ENCODE measurements at places on chromosomes 11 and 22. TPM values are rescaled to one million over a fixed set of nuclear protein-coding genes. Genes with fewer than 3 reads are reported as not detected.

SLC7A4 gene
- total RNA-seq, result not detected

C11orf97 gene
- total RNA-seq, result not detected

UBXN1 gene
- total RNA-seq, result 113 TPM

GPHA2 gene
- total RNA-seq, result not detected

BTG4 gene
- total RNA-seq, result not detected

RAG2 gene
- total RNA-seq, result not detected

CCDC73 gene
- total RNA-seq, result not detected

MS4A15 gene
- total RNA-seq, result not detected

MS4A4E gene
- total RNA-seq, result not detected

RTN4R gene
- 1.2 TPM for total RNA-seq

SERPING1 gene
- not detected for total RNA-seq

PISD gene
- 58.0 TPM for total RNA-seq

EP300 gene
- total RNA-seq, result 66.7 TPM

DLAT gene
- total RNA-seq, result 41.3 TPM

TBX10 gene
- not detected for total RNA-seq

DNA sequence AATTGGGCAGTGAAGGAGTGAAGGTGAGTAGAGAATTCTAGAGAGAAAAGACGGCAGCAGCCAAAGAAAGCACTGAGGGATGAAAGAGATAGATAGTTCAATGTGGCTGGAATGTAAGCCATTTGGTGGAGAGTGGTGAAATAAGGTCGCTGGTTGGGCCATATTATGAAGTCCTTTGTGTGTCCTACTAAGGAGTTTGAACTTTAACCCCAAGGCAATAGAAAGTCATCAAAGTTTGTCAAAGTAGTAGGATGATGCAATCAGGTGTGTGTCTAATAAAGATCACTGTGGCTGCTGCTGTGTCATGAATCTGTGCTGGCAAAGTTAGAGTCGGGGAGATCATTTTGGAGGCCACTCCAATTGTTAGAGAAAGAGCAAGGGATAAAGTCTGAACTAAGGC lies 18.7 kb downstream of the RNF121 start:
- no peak overlapping the region for H3K4me3 ChIP-seq
- no peak for DNase-seq
- no peaks in the 10 kb centered on the region for H3K36me3 ChIP-seq
- peaks cover 64% of the 10 kb centered on the region for H3K4me1 ChIP-seq
- no peaks in the 10 kb centered on the region for H3K27me3 ChIP-seq

GRCh38 chr11:13445588-13445987 lies 17.4 kb downstream of the BTBD10 start:
- no peaks in the 10 kb centered on the region for H3K27me3 ChIP-seq
- H3K36me3 ChIP-seq, result no peaks in the 10 kb centered on the region
- no peak overlapping the region for H3K4me3 ChIP-seq
- H3K4me1 ChIP-seq, result peaks cover 48% of the 10 kb centered on the region

DNA sequence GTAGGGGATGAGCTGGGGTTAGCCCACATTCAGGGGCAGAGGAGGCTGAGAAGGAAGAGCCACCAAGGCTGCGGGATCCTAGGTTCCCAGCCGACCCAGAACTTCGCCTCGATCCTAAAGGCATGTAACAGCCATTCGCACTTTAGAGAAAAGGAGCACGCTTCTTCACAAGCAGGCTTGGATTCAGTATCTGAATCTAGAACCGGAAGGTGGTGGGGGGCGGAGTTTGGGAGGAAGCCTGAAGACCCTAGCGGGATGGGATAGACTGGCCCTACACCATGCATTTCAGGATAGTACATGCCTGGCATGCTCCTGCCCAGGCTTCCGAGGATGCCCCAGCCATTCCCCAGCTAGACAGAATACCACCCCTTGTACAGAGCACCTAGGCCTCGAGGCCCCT lies 4.4 kb downstream of the SCARF2 start:
- H3K4me1 ChIP-seq, result peaks cover 14% of the 10 kb centered on the region
- H3K36me3 ChIP-seq, result peaks cover 6% of the 10 kb centered on the region
- H3K27ac ChIP-seq, result no peak overlapping the region

GRCh38 chr11:128066399-128066798 lies 521.0 kb downstream of the ETS1 start:
- H3K4me3 ChIP-seq, result no peak overlapping the region
- no peaks in the 10 kb centered on the region for H3K36me3 ChIP-seq
- DNase-seq, result no peak
- no peak overlapping the region for H3K27ac ChIP-seq
- H3K27me3 ChIP-seq, result no peaks in the 10 kb centered on the region
- H3K4me1 ChIP-seq, result no peaks in the 10 kb centered on the region

DNA sequence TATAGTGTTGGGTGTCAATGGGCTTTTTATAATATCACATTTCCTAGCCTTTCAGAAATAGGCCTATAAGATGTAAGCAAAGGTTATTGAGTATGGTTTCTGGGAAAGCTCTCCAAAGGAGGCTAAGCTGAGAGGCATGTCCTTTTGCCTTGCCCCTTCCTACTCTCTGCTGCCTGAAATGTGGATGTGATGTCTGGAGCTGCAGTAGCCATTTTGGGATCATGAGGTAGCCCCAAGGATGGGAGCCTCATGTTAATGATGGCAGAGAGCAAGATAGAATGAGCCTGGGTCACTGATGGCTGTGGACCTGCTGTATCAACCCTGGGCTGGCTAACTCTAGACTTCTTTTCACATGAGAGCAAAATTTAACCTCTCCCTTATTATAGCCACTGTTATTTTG lies 29.0 kb downstream of the RPS6KA4 start:
- DNase-seq, result no peak
- H3K36me3 ChIP-seq, result no peaks in the 10 kb centered on the region
- H3K27me3 ChIP-seq, result peaks cover 10% of the 10 kb centered on the region
- H3K27ac ChIP-seq, result no peak overlapping the region

DNA sequence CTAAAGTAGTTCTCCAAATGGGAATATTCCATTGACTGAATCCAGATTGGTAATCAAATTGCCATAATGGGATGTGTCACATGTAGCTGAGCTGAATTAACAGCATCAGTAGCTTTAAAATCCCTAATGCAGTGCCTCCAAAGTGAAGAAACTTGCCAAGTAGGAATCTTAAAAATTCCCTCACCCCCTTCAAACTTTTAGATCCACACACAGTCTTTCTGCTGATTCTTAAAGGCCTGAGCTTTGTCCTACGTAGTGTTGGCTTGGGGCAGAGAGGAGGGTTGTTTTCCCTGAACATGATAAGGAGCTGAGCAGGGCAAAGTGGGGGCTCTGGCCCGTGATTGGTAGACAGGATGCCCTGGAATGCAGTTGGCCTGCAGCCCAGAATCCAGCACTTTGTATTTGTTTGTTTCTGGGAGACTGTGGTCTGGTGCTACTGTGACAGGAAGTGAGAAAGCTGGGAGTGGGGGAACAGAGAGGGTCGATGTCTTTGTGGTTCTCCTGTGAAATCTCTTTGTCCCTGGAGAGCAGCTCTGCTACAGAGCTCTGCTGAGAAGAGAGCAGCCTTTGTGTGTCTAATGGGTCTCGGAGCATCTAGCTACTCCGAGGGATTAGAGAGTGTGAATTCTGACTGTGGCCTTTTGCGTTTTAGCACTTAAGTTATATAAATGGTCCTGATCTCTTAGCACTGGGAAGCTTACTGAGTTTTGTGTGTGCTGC lies 16.9 kb downstream of the CTNND1 start:
- peaks cover 81% of the 10 kb centered on the region for H3K4me1 ChIP-seq
- no peaks in the 10 kb centered on the region for H3K27me3 ChIP-seq
- no peak overlapping the region for H3K4me3 ChIP-seq
- peak overlapping the region; percentile 91 for H3K27ac ChIP-seq
- peak; percentile 100 for DNase-seq

DNA sequence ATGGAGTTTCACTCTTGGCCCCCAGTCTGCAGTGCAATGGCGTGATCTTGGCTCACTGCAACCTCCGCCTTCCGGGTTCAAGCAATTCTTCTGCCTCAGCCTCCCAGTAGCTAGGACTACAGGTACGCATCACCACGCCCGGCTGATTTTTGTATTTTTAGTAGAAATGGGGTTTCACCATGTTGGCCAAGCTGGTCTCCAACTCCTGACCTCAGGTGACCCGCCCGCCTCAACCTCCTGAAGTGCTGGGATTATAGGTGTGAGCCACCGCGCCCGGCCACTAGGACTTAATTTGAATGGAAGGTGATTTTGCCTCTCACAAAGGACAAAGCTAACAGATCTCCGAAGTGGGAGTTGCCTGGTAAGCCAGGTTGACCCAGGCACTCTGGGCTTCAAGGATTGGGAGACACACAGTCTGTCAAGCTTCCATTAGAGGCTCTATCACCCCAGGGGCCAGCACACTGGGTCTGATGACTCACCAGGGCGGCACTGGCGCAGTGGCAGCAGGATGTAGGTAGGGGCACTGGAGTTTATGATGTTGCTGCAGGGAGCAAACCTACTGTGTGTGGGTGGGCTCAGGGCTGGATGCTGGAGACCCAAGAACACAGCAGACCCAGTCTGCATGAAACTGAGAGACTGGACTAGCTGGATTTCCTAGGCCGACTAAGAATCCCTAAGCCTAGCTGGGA lies 17.8 kb upstream of the KCTD14 start:
- no peaks in the 10 kb centered on the region for H3K27me3 ChIP-seq
- H3K27ac ChIP-seq, result peak overlapping the region; percentile 92
- no peak for DNase-seq
- no peak overlapping the region for H3K4me3 ChIP-seq

DNA sequence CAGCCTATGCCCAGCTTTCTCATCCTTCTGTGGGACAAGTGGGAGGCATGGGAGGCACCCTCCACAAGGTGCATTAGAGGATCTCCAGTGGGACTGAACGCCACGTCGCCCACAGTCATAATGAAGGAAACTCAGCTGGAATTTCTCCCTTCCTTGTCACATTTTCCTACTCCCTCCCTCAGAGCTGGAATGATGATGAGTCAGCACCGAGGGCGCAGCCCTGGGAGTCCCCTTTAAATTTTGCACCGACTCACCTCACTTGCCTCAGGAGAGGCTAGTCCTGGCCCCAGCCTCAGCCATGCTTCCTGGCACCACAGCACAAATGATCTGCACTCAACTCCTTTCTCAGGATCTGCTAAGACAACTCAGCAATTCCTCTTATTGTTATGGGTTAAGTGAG lies 34.3 kb downstream of the DBX1 start:
- H3K36me3 ChIP-seq, result no peaks in the 10 kb centered on the region
- H3K4me1 ChIP-seq, result no peaks in the 10 kb centered on the region
- H3K4me3 ChIP-seq, result no peak overlapping the region

DNA sequence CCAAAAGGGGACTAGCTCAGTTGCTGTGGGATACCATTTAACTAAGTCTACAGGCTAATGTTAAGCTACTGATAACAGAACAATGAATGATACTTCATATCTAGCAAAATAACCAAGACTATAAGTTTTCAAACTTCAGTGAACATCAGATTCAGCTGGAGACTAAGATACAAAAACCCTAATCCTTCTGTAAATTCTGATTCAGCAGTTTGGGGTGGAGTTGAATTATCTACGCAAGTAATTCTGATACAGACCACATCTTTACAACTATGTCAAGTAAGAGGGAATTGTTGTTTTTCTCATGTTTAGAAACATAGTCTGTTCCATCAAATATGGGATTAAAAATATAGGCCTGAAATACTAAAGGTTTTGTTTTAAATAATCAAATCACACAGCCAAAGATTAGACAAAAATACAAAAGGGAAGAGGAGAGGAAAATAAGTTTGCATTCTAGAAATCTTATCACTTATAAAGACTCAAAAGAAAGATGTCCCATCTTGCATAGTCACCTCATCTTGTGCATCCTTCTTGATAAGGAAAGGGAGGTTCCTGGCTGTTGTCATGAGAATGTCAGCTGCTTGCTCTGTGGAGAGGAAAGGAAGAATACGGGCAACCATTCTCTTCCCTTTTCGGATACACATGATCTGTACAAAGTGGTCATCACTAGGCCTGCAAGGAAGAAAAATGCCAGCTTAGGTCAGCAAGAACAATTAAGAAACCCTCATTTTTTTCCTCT lies 21.4 kb downstream of the PATL1 start:
- H3K27ac ChIP-seq, result no peak overlapping the region
- H3K27me3 ChIP-seq, result no peaks in the 10 kb centered on the region
- H3K4me3 ChIP-seq, result no peak overlapping the region
- H3K36me3 ChIP-seq, result peaks cover 29% of the 10 kb centered on the region

DNA sequence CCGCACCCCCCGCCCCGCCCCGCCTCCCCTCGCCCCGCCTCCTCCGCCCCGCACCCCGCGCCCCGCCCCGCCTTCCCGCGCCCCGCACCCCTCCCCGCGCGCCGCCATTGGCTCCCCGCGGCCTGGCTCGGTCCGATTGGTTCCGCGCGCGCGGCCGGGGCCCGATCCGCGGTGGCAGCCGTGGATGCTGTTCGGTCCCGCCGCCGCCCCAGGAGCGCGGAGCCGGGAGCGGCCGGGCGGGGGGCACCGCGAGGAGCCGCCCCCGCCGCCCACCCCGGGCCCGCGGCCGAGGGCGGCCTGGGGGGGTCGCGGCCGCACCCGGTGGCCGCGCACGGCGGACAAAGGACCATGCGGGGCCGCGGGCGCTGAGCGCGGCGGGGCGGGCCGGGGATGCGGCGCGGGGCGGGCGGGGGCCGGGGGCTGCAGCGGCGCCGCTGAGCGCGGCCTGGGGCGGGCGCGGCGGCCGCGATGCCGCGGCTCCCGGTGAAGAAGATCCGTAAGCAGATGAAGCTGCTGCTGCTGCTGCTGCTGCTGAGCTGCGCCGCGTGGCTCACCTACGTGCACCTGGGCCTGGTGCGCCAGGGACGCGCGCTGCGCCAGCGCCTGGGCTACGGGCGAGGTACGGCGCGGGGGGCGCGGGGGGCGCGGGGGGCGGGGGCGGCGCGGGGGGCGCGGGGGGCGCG lies at the start of gene B4GALNT4:
Gene B4GALNT4 (plus strand): TSS at position 164 of the 683 bp plus-strand sequence. CDS start 305 bp downstream, at position 469.
- H3K4me3 ChIP-seq, result peak within 1 kb of the TSS; percentile 21
- no peak within 1 kb of the TSS for H3K27ac ChIP-seq
- peaks cover 17% of the 10 kb centered on the region for H3K27me3 ChIP-seq
- H3K4me1 ChIP-seq, result no peaks in the 10 kb centered on the region
- DNase-seq, result no peak

- H3K27ac ChIP-seq, result no peak overlapping the region
- no peaks in the 10 kb centered on the region for H3K36me3 ChIP-seq
- no peaks in the 10 kb centered on the region for H3K27me3 ChIP-seq
- no peak overlapping the region for H3K4me3 ChIP-seq
- peaks cover 7% of the 10 kb centered on the region for H3K4me1 ChIP-seq
Measured at GRCh38 chr22:44689173-44689572, 12.8 kb upstream of the PRR5 start.

- H3K4me1 ChIP-seq, result peaks cover 22% of the 10 kb centered on the region
- DNase-seq, result peak; percentile 25
- H3K36me3 ChIP-seq, result peaks cover 25% of the 10 kb centered on the region
- H3K4me3 ChIP-seq, result peak overlapping the region; percentile 92
- H3K27ac ChIP-seq, result peak overlapping the region; percentile 55
- H3K27me3 ChIP-seq, result no peaks in the 10 kb centered on the region
Measured at GRCh38 chr22:20117633-20118299, 740 bp upstream of the TRMT2A start.

DNA sequence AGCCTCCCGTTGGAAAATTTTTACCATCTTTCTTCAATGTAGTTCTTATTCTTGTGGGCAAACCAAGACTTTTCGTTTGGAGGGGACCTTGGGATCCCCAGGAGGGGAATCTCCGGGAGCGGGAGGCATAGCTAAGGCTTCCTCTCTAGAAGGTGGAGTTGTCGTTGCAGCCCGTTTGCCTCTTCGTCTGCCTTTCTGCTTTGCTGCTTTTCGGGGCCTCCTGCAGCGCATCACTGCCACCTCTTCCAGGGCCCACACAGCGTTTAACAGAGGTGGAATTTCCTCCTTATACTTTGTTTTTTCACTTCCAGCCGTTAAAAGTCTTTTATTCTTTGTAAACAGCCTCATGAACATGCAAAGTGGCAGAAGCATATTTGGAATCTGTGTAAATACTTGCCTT lies 3.5 kb upstream of the IFITM3 start:
- H3K36me3 ChIP-seq, result no peaks in the 10 kb centered on the region
- DNase-seq, result no peak
- no peaks in the 10 kb centered on the region for H3K27me3 ChIP-seq
- no peak overlapping the region for H3K27ac ChIP-seq

GRCh38 chr22:44441401-44442185 lies 56.4 kb downstream of the RTL6 start:
- DNase-seq, result no peak
- H3K4me1 ChIP-seq, result no peaks in the 10 kb centered on the region
- H3K4me3 ChIP-seq, result no peak overlapping the region

Measured in endothelial cell of umbilical vein (primary cell).